Esophagus squamous epithelium (tissue), 5 donors: ENCODE measurements at places on chromosomes 12 and 14.

DNA sequence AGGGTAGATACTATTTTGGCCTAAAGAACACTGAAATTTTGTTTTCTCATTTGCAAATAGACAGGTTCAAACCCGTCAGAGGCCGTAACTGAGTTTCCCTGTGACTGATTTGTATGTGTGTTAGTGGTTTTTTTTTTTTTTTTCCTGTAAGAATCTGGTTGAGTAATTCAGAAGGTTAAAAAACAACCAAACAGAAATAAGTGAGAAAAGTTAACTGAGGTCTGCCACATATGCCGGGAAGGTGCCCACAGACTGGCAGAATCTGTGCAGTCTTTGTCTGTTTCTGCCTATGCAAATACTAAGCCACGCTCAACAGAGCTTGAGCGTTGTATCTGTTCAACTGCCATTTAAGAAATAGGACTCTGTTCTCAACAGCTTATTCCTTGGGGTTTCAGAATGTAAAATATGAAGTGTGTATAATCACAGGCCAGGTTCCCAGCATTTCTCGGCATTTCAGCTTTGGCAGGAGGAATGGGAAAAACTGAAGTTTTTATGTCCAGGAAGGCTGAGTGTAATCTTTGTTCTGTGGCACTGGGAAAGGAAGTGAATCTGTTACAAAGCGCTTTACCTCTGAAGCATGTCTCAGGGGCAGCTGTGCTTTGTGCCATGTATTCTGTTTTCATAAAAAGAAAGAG is 181.9 kb downstream of the PRKCH start:
- DNase-seq, result no peak

DNA sequence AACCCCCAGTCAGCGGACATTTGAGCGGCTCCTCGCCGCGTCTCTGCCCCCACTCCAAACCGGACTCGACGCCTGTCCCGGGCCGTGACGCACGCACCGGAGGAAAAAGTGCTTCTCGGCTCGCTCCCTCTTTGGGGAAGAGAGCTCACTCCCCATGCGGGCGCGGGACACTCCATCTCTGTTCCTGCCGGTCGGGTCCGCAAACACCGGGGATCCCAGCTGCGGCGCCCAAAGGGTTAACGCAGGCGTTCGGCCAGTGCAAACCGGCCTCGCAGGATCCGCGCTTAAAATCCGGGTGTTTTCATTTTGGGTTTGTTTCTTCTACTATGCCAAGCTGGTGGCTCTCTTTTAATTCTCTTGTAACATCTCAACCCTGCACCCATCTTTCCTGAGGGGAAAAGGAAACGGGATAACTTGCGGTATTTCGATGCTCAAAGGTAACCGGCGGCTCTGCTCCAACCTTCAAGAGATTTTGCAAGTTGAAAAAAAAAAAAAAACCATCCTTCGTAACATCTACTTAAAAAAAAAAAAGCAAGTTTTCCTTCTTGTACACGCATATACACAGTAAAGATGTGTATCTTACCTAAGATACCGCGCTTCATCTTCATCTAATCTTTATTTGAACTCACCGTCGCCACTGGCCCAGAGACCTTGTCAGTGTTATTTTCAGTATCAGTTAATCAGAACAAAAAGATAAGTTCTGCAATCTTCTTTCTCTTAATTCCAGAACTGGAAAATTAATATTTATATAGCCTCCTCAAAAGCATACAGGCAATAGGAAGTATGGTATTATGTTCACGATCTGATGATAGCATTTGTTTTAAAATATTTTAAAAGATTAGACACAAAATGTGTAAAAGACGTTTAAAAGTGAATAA is 1.6 kb upstream of the ATP2B1 start:
- no peak for DNase-seq

DNA sequence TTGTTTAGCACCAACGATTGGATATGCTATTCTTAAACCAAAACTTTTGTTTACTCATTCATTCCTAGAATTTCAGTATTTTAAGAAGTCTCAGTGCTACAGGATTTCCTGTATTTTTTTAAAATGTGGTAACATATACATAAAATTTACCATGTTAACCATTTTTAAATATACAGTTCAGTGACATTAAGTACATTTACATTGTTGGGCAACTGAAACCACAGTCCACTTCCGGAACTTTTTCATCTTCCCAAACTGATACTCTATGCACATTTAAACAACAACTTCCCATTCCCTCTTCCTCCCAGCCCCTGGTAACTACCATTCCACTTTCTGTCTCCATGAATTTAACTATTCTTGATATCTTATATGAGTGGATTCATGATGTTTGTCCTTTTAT is 30.3 kb downstream of the PDE3A start:
- DNase-seq, result no peak

GRCh38 chr14:58071341-58071740 is 80.7 kb downstream of the ARMH4 start:
- DNase-seq, result no peak

GRCh38 chr14:65360144-65360784 is 52.3 kb upstream of the FUT8 start:
- no peak for DNase-seq

DNA sequence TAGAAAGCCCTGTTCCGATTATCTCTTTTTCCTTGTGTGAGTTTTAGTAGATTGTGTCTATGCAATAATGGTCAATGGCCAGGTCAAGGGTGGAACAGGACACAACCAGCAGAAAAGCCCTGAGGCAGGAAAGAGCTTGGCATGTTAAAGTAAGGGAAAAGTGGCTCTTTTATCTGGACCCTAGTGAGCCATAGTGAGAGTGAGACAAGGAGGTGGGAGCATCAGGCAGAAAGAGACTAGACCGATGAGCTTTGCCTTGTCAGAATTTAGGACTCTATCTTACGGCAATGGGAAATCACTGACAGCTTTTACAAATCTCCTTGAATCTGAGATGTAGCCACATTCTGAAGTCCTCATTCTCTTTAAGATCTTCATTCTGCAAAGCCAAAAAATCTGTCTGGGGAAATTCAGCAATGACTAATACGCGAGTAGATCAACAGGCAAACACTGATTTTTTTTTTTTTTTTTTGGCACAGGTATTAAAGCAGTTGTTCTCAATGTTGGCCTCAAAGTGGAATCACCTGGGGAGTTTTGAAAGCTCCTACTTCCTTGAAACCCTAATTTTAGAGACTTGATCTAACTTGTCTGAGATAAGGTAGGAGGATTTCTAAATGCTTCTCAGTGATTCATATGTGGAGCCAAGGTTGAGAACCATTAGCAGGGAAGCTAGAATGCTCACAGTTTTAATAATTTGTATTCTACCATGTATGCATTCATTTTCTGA is 33.9 kb downstream of the TMEM19 start:
- no peak for DNase-seq

GRCh38 chr14:91873471-91874415 is 6.4 kb upstream of the TC2N start:
- DNase-seq, result peak; percentile 14

GRCh38 chr12:103962493-103962892 is 3.2 kb upstream of the TDG start:
- no peak for DNase-seq

- no peak for DNase-seq
Observed at GRCh38 chr12:121793440-121793837, at the start of gene RHOF. Gene RHOF (minus strand): TSS chr12:121793688. CDS start chr12:121793633, 55 bp downstream.

DNA sequence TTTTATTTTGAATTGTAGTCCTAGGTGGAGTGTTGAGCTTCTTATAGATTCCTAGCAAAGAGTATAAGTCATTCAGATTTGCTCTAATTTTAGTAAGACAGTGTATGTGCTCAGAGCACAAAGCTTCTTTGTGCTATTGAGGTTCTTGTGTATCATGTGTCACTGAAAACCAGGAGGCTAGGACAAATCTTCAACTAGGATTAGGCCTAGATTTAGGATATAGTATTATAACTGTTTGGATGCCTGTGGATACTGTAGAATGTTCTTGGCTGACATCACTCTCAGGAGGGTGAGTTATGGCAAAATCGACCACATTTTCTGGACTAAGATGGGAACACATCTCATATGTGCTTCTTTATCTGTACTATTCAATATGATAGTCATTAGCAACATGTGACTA is 86.5 kb downstream of the DHRS2 start:
- no peak for DNase-seq

DNA sequence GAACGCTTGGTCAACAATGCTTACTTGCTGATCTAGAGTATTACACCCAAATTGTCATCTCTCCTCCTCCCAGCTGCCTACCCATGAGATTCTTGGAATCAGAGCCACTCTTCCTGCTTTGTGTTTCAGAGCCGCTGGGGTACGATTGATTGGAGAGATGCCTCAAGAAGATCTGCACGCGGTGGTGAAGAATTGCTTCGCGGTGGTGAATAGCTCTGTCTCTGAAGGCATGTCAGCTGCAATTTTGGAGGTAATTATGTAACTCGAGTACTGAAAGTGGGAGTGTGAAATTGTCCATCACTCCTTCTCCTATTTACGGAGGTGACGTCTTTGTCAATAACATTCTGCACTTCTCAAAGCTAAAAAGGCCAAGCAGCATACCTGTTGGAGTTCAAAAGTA is 93.9 kb downstream of the GLT1D1 start:
- DNase-seq, result no peak

GRCh38 chr14:94690486-94690885 is 78.3 kb downstream of the SERPINA3 start:
- DNase-seq, result no peak

GRCh38 chr12:124680863-124681778 is 113.7 kb upstream of the NCOR2 start:
- DNase-seq, result no peak

DNA sequence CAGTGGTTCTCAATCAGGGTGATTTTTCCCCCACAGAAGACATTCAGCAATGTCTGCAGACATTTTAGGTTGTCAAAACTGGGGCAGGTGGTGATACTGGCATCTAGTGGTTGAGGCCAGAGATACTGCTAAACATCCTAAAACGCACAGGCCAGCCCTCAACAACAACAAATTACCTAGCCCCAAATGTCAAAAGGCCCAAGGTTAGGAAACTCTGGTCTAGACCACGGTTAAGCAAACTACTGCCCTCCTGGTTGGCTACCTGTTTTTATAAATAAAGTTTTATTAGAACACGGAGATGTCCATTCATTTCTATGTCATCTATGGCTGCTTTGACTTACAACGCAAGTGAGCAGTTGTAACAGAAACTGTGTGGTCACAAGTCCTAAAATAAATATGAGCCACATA is 186.7 kb downstream of the EFCAB11 start:
- no peak for DNase-seq

- no peak for DNase-seq
Observed at GRCh38 chr12:101064721-101065120, 145.3 kb downstream of the SLC5A8 start.

DNA sequence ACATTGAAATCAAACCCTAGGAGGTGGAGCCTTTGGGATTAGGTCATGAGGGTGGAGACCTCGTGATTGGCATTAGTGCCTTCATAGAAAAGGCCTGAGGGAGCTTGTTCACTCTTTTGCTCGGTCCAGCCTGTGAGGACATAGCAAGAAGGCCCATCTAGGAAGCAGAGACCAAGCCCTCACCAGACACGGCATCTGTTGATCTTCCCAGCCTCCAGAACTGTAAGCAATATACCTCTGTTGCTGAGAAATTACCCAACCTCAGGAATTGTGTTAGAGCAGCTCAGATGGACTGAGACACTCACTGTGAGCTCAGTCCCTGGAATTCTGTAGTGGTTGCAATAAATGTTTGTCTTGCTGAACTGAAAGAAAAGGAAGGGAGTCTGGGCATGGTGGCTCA is 116.2 kb upstream of the MAP1LC3B2 start:
- no peak for DNase-seq
